ENCODE measurements at places on chromosomes 4 and X.

DNA sequence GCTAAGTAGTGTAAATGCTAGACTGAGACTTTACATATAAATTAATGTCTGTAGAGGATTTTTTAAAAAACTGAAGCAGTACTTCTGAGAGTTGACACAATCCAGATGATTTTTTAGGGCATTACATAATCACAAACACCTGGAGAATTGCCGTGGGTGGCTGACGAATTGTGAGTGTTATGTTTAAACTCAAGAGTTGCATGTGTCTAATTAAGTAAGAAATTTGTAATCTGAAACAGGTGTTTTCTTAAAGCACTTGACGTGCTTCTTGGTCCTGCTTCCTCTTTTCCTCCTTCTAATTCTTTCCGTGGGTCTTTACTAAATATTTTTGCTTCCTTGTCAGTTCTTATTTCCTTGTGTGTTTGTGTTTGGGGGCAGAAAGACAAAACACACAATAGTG is 27.8 kb downstream of the PIR start:
- no peak for DNase-seq

DNA sequence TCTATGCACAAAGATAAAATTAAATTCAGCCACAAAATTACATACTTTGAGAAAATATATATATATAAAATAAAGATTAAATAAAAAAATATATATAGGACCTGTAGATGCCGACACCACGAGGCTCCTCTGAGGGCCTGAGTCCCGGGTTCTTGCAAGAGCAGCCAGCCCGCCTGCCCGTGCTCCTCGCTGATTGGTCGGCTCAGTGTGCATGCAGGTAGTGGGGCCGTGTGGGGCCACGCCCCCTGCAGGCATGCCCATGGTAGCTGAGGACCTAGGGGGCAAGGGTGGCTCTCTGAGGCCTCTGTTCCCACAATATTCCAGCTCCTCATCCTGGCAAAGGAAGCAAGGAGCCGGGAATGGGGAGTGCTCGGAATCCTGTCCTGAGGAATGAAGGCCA is 80.5 kb upstream of the AMELX start:
- no peak for DNase-seq

GRCh38 chrX:41785685-41786084 is 61.7 kb downstream of the GPR82 start:
- no peak for DNase-seq

DNA sequence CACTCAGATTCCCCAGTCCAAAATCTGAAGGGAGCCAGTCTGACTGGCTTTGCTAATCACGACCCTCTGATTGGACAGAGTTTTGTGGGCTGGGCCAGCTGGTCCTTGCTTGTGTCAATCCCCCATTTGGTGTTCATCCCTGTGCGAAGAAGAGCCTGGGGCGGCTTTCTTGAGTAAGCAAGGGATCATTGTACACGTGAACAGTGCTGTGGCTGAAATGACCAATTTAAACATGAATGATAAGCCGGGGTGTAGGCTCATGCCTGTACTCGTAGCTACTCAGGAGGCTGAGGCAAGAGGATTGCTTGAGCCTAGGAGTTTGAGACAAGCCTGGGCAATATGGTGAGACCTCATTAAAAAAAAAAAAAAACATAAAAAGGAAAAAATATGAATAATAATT is 379.1 kb downstream of the RAPGEF2 start:
- DNase-seq = no peak

GRCh38 chr4:176376032-176376614 is 56.4 kb downstream of the SPCS3 start:
- DNase-seq = no peak

DNA sequence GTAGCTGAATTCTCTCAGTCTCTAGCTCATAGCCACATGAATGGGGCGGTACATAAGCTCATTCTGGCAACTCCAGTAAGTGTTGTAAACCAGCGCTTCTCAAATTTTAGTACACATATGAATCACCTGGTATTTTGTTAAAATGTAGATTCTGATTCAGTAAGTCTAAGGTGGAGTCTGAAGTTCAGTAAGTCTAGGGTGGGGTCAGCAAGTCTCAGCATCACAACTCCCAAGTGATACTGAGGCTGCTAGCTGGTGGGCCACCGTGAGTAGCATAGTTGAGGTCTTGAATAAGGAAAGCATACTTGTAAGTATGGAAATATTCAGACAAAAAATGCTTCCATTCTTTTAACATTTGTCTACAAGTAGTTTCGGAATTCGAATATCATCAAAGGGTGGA is 36.1 kb upstream of the INPP4B start:
- DNase-seq = no peak

GRCh38 chrX:38282049-38282448 is 45.3 kb downstream of the RPGR start:
- DNase-seq = no peak

GRCh38 chrX:140817943-140818342 is 108.4 kb downstream of the LINC00632 start:
- no peak for DNase-seq

DNA sequence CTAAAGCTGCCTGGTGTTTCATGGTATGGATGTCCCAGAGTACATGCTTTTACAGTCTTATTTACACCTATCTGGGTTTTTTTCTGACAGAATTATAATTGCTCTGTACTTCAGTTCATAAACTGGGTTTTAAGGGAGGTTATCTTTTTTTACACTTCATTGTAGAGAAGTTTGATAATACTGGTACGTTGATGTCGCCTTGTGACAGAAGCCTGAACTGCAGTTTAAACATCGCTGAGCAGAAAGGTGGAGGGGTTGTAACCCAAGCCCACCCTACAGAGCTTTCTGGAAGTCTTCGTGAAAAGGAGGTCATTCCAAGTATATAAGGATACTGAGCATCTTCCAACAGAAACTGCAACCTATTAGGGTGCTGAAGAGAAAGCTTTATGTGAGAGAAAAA is 46.4 kb downstream of the BEX1 start:
- no peak for DNase-seq

- DNase-seq = no peak
Observed at GRCh38 chr4:73086095-73086868, 16.8 kb upstream of the COX18 start.

GRCh38 chr4:99642725-99643489 is 14.7 kb downstream of the C4orf54 start:
- no peak for DNase-seq

DNA sequence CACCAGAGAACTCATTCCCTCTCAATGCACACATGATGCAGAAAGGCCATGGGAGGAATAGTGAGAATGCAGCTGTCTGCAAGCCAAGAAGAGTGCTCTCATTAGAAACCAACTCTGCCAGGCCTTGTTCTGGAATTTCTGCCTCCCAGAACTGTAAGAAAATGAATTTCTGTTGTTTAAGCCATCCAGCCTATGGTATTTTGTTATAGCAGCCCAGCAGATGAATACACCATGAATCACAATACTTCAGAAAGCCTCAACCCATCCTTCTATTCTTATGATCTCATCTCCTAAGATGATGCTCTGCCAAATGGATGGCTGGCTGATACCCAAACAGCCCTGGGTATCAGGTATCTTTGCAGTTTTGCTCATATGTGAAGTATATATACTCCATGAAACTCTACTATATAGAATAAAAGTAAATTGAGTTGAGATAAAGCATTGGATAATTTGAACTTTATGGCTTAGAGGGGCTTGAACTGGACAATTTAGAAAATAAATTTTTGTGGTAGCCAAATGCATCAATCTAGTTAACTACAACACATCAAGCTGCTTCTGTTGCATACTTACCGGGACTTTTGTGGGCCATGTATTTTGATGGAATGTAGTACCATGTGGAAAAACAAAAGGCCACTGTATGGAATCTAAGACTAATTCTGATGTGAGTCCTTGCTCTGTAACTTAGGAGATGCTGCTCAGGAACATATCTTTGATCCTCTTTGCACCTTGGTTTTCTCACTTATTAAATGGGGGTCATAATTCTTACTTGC is 245.9 kb downstream of the HS3ST1 start:
- DNase-seq = no peak

GRCh38 chrX:34379891-34380290 is 247.8 kb upstream of the FAM47A start:
- DNase-seq = no peak

All from effector memory CD4-positive, alpha-beta T cell (primary cell).